ENCODE measurements at places on chromosomes 11 and 22.

GRCh38 chr11:81165164-81165563 lies 1568.5 kb downstream of the FAM181B start:
- DNase-seq = no peak
- no peaks in the 10 kb centered on the region for H3K36me3 ChIP-seq
- no peak overlapping the region for H3K27ac ChIP-seq

DNA sequence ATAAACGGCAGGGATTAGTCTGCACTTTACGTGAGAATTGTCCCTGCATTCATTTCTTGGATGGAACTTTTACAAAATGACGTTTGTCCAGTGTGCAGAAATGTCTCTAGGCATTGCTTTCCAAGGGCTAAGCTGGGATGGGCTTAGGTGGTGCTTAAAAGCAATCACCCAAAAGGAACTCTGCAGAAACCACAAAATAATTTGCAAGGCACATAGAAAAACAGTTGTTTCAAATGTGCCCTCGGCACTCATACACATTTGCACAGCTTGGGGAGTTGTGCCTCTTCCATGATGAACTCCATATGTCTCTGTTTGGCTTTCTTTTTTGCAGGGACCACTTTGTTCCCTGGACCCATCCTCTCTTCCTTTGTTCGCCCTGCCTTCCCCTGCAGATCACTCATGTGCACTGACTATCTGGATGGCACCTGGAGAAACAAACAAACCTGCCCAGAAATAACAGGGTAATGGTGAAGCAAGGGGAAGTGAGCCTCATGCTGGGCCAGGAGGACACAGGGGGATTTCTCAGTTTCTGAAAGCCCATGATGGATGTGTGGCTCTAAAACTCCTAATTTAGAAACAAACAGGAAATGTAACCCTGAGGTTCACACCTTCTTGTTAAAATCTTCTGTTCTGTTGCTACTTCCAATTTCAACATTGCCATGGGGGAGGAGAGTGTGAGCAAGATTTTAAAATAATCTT lies 150.2 kb downstream of the SNX19 start:
- H3K27ac ChIP-seq = peak overlapping the region; percentile 44
- no peaks in the 10 kb centered on the region for H3K36me3 ChIP-seq

DNA sequence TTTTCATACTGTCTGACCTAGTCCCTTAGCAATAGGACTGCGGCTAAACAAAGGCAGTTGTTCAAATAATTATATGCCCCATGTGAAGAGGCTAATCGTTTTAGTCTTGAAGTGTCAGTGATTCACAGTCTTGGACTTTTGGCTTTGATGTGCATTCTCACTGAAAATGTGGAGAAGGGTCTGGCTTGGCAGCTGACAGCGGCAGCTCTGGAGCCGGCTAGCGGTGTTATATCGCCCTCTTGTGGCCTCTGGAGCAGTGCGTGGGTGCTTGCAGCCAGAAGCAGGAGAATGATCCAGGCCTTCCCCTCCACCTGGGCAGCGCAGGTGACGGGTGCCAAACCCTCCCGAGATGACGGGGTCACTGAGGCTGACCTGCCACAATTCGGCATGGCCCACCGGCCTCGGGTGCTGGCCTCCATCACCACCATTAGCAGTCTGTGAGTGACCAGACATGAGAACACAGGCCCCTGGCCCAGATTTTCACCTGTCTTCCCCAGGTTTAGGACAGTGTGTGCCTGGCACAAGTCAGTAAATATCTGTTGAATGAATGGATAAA lies 90.3 kb upstream of the PITPNB start:
- no peak overlapping the region for H3K27ac ChIP-seq
- H3K4me3 ChIP-seq = no peak overlapping the region
- peak; percentile 39 for DNase-seq
- no peaks in the 10 kb centered on the region for H3K27me3 ChIP-seq

DNA sequence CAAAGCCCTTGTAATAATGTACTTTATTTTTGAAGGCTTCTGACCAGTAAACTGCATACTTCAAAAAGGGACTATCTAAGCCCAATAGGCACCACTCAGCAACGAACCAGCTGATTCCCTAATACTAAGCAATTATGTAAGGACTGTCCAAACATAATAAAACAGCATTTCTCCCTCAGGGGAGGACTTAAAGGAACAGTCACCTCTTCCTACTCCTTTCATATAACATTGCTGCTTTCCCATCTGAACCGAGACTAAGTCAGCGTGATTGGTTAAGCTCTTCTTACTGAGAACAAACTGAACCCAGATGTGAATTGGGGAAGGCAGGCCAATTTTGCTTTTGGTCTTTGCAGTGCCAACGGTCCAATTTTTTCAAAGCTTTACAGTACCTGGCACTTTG lies 420.0 kb downstream of the METTL15 start:
- no peaks in the 10 kb centered on the region for H3K27me3 ChIP-seq
- H3K27ac ChIP-seq = no peak overlapping the region
- no peak overlapping the region for H3K4me3 ChIP-seq
- H3K4me1 ChIP-seq = no peaks in the 10 kb centered on the region
- DNase-seq = no peak

GRCh38 chr22:47788461-47788860 lies 1026.0 kb downstream of the TBC1D22A start:
- no peaks in the 10 kb centered on the region for H3K36me3 ChIP-seq
- no peak overlapping the region for H3K4me3 ChIP-seq
- no peaks in the 10 kb centered on the region for H3K27me3 ChIP-seq
- no peaks in the 10 kb centered on the region for H3K4me1 ChIP-seq
- no peak for DNase-seq
- H3K27ac ChIP-seq = no peak overlapping the region

DNA sequence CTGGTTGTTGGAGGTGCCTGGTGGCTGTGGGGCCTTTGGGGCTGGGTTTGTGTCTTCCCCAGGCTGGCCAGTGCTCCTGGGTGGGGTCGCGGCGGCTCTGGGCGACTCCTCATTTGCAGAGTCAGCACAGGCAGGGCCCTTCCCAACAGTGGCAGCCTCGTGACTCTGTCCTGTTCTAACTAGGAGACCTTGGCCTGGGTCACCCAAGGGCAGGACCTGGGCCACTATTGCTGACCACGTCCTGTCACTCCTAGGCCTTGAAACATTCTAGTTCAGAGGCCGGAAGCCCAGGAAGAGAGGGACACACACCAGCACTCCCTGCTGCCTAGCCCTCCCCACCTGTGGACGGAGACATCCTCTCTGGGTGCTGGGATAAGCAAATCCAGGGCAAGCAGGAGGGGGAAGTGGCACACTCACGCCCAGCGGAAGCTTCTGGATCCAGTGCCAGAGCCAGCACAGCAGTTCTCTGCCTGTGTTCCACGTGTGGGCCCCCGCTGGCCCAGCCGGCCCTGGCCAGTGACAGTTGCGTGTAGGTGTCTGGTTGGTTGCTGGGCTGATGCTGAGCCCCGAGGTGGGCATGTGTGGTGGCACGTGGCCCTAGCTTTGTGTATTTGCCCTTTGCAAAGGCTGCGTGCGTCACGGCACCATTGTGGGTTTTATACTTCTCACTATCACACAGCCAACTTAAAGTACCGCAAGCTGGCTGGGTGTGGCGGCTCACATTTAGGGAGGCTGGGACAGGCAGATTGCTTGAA lies 4.3 kb upstream of the CHID1 start:
- no peaks in the 10 kb centered on the region for H3K36me3 ChIP-seq
- no peaks in the 10 kb centered on the region for H3K27me3 ChIP-seq
- H3K27ac ChIP-seq = no peak overlapping the region
- no peak for DNase-seq
- no peak overlapping the region for H3K4me3 ChIP-seq
- peaks cover 10% of the 10 kb centered on the region for H3K4me1 ChIP-seq

DNA sequence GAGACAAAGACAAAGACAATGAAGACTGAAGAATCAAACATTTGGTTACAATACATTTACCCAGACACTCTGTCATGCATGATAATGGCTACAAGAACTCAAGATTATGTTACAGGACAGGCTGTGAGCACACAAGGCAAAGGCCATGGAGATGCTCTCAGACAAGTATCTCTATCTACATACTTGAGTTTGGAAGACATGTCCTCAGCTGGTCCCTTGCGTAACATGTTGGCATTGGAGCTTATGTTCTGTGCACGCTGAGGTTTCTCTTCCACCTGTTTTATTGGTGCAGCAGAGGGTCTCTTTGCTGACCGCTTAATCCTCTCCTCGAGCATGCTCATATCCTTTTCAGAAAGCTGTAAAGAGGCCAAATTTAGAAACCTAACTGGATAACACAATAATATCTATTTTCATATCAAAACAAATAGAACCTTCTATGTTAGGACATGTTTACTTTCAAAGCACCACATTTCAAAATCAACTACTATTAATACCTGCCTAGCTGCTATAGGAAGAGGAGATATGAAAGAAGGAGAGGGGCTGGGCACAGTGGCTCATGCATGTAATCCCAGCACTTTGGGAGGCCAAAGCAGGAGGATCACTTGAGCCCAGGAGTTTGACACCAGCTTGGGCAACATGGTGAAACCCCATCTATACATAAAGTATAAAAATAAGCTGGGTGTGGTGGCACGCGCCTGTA lies 41.6 kb downstream of the F2 start:
- no peaks in the 10 kb centered on the region for H3K27me3 ChIP-seq
- H3K4me1 ChIP-seq = no peaks in the 10 kb centered on the region
- H3K27ac ChIP-seq = no peak overlapping the region
- H3K4me3 ChIP-seq = no peak overlapping the region

- DNase-seq = no peak
- no peak overlapping the region for H3K27ac ChIP-seq
- no peaks in the 10 kb centered on the region for H3K36me3 ChIP-seq
- H3K27me3 ChIP-seq = no peaks in the 10 kb centered on the region
- no peak overlapping the region for H3K4me3 ChIP-seq
These were observed 10.3 kb downstream of the SCARF2 start for GRCh38 chr22:20427104-20427944.

DNA sequence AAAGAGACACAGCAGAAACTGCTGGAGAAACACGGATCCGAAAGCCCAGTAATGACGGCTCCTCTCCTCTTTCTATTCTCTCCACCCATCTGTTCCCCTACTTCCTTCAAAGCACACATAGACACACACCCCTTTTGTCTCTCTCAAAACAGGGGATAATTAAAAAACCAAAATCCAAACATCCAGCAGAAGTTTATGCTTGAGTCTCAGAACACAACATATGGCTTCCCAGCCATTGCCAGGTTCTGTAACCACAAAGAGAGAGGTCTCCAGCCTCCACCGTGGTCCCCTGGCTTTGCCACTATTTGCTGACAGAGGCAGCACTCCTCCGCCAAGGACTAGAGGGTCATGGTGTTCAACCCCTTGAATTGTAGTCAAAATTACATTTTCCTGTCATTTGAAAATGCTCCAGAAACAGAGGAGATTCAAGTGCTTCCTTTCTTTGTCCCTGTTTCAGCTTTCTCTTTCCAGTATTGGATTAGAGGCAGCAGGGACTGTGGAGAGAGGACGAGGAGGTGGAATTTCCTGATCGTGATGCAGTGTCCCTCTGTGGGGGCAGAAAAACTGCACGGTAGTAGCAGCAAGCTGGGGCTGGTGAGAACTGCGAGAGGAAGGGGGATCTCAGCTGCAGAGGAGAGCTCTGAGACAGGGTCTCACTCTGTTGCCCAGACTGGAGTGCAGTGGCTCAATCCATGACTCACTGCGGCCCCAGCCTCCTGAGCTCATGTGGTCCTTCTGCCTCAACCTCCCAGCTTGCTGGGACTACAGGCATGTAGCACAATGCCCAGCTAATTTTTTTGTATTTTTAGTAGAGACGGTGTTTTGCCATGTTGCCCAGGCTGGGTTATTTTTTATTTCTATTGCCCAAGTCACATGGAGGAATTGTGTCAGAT lies 60.3 kb downstream of the UBASH3B start:
- no peaks in the 10 kb centered on the region for H3K4me1 ChIP-seq
- DNase-seq = no peak
- H3K27me3 ChIP-seq = no peaks in the 10 kb centered on the region
- H3K36me3 ChIP-seq = no peaks in the 10 kb centered on the region
- no peak overlapping the region for H3K4me3 ChIP-seq
- no peak overlapping the region for H3K27ac ChIP-seq

DNA sequence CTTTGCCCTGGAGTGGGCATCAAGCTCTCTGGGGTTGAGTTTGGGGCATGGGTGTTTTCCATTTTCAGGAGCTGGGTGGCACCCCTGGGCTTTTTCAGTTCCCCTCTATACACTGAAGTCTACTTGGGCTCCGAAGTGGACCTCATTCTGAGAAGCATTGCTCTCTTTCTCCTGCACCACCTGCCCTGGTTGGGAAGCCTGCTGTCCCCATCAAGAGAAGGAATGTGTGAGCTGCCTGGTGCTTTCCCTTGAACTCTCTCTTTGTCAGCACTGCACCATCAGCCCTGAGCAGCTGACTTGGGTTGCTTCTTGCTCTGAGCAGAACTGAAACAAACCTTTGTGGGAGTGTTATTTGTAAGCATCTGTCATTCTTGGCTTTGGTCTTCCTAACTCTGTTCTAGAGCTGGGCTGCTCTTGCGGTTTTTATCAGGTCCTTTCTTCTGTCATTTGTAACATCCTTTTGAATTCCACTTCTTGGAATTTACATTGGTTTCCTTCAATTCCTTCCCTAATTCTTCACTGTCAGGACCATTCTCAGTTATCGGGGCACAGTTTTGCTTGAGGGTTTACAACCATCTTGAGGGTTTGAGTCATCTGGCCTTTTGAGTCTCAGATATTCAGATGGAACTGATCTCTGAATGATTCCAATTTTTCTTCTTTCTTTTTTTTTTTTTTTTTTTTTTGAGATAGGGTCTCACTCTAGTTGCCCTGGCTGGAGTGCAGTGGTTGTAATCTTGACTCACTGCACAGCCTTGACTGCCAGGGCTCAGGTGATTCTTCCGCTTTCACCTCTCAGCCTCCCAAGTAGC lies 20.5 kb downstream of the UBE2L3 start:
- peaks cover 2% of the 10 kb centered on the region for H3K36me3 ChIP-seq
- H3K27me3 ChIP-seq = no peaks in the 10 kb centered on the region
- H3K27ac ChIP-seq = no peak overlapping the region
- H3K4me1 ChIP-seq = peaks cover 8% of the 10 kb centered on the region
- no peak for DNase-seq

DNA sequence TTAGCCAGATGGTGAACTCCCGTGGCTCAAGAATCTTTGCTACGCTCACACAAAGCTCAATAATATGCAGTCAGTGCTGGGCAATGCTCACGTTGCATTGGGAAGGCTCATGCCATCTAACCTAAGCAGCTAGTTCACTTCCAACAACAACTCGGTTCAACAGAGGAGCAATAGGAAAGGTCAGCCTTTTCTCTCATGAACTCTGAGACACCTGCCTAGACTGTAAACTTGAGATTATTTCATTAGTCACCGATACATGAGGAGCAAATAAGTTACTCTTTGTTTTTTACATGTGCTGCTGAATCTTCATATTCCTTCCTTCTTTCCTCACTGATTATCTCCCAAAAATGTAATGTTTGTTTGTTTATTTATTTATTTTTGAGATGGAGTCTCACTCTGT lies 9.0 kb downstream of the SLC5A4 start:
- H3K36me3 ChIP-seq = no peaks in the 10 kb centered on the region
- no peaks in the 10 kb centered on the region for H3K27me3 ChIP-seq
- H3K4me1 ChIP-seq = no peaks in the 10 kb centered on the region
- H3K4me3 ChIP-seq = no peak overlapping the region
- DNase-seq = no peak

All from Panc1 (cell line).